ENCODE measurements at places on chromosomes 3 and 15.

DNA sequence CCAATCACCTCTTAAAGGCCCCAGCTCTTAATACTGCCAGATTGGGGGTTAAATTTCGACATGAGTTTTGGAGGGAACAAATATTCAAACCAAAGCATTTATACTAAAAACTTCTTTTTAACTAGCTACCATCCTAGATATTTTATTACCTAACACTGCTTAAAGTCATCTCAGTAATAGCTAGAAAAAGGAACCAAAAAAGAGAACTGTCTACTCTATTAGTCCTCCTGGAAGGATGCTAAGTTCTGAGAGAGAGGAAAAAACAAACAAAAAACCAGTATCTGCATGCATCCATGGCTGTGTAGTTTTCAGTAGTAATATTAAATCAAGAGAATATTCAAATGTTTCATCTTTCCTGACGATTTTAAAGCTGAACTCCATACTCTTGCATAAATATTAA, 5.8 kb downstream of the CPOX start:
- no peak for DNase-seq

DNA sequence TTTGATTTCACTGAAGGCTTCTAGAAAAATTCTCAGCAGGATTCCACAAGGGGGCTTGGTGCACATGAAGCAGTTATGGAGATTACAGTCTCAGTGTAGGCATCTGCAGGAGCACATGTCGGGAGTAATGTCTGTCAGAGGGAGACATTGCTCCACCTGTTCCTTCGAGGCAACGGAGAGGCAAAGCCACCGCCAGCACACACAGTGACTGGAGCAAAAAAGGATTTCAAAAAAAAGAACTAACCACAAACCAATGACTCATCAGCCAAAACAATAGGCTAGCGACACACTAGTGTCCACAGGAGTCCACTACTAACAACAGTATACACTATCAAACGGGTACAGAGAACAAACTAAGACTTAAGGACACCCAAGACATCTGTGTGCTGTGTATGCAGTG, 68.9 kb downstream of the NPTN start:
- DNase-seq: peak; percentile 6

DNA sequence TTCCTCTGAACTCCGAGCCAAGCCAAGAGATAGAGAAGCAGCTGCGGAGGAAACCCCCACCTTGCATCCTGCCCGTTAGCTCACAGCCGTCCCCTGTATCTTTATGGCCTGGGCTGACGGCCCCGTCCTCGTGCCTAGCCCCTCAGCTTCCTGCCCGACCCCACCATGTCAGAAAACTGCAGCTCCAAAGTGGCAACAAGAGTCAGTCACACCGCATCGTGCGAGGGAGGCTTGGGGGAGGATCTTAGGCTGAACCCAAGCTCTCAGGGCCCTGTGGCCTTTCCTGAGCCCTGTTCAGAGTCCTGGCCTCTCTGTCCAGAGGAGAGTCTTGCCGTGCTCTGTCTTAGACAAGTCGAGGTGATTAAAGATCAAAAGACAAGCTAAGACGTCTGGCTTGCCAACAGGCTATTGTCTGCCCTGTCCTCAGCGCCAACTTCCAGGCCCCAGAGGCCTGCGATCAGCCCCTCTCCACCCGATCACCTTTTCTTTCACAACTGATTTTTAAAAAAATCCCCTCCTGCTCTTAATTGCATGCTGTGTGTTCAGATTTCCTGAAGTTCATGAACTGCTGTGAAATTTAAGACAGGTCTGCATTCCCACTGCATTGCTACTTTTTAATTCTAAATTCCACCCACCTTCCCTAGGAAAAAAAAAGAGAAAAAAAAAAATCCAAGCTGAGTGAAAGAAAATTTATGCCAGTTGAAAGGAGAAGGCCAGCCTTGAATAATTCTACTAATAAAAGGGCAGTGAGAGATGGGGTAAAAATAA, 89.7 kb upstream of the WNT5A start:
- peak; percentile 8 for DNase-seq

- DNase-seq: no peak
Measured at GRCh38 chr3:115720983-115721382, 97.7 kb downstream of the GAP43 start.

GRCh38 chr15:44327578-44327977, 39.1 kb downstream of the GOLM2 start:
- no peak for DNase-seq

DNA sequence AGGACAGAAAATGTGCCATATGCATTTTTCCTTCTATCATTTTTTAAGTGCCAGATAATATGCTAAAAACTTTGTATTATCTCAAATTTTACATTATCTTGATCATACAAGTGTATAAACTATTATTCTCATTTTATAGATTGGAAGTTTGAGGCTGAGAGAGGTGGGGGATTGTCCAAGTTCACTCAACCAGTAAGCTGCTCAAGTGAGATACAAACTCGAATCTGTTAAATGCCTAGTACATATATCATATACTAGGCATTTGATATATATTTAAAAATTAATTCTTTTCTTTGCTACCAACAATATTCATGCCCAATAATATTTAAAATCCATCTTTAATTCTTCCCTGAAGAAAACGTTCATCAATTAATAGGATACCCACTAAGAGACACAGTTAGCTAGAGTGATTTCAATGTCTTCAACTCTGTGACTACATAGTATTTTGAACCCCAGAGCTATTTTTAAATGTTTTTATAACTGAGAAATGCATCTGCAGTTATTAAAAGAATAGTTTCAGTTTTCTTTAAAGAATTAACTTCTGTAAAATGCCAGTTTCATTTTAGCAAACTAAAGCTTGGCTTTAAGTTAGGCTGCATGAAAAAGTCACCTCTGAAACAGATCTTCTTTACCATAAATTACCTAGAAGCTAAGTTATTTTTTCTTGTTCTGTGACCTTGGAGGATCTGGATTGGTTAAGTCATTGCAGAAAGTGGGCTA, 40.4 kb downstream of the IQCB1 start:
- DNase-seq: no peak

GRCh38 chr15:37837276-37837675, 97.2 kb upstream of the TMCO5A start:
- no peak for DNase-seq

- DNase-seq: no peak
Measured at GRCh38 chr3:40381904-40382616, 4.9 kb upstream of the ENTPD3 start.

DNA sequence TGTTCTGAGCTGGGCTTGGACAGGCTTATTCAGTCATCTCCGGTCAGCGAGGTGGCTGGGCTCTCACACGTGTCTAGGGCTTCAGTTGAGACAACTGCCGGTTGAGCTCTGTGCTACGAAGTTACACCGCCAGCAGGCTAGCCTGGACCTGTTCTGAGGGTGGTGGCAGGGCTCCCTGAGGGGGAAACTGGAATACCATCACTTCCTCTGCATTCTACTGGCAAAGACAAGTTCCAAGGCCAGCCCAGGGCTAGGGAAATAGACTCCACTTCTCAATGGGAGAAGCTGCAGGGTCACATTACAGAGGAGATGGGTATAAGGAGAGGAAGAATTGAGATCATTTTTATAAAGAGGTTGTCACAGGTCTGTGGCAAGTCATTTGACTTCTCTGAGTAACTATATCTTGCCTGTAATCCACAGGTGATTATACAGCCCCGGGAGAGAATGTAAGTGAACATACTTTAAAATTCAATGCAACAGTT, 106.8 kb upstream of the IL12A start:
- peak; percentile 72 for DNase-seq

GRCh38 chr3:36488077-36488789, 107.9 kb downstream of the STAC start:
- DNase-seq: no peak

- DNase-seq: no peak
Measured at GRCh38 chr3:23455084-23455483, 252.0 kb downstream of the UBE2E2 start.

GRCh38 chr15:32738666-32739065, 20.9 kb downstream of the GREM1 start:
- DNase-seq: no peak

DNA sequence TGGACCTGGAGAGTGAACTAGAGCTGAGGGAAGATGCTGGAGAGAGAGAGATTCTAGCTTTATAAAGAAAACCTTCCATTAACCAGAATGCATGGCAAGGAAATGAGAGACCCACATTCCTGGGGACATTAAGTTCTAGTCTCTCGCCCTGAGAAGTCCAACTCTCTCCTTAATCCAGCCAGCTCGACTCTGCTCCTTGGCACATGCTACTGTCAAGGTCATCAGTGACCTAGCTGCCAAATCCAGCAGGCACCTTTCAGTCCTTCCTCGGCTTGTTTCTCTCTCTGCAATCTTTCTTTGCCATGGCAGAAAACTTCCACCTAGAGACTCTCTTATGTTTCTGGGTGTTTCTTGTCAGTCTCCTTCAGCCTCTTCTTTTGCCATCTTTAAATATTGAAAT, 40.3 kb downstream of the DGKG start:
- DNase-seq: no peak

DNA sequence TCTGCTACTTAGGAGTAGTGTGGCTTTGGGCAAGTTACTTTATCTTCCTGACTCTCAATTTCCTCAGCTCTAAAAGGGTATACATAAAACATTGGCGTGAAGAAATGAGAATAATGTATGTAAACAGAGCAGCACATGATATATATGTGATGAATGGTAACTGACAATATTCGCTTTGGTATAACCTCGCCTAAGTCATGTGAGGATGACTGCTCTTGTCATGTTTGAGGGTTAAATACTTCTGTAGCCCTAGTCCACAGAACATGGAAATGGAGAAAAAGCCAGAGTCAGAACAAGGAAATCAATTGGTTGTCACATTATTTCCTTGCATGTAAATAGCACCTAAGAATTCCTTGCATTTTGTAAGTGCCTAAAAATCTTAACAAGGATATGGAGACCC, 25.0 kb downstream of the CHP1 start:
- no peak for DNase-seq

GRCh38 chr15:65869954-65870871, 922 bp downstream of the RAB11A start:
- peak; percentile 81 for DNase-seq

DNA sequence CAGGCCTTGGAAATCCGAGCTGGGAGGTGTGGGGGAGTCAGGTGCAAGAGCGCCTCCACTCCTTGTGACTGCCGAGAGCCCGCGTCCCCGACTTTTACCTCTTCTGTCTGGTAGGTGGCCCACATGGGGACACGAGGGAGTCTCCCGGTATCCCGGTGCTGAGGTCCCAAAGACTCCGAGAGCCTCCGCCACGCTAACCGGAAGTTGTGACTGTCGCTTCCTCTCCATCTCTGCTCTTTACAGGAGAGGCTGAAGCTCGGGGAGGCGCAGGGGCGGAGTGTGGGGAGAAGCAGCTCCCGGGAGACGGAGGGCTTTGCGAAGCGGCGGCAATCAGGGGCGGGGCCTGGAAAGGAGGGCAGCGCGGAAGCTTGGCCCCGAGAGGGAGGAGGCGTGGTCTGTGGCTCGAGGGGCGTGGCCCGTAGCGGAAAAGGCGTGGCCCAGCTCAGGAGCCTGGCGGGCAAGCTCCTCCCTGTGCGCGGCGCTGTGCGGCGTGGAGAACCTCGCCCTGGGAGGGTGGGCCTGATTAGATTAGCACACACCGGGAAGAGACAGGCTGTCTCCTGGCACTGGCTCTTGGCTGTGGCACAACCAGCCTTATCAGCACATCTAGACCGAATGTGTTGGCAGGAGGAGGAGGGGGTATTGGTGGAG, 143.9 kb downstream of the GABRB3 start:
- peak; percentile 95 for DNase-seq

DNA sequence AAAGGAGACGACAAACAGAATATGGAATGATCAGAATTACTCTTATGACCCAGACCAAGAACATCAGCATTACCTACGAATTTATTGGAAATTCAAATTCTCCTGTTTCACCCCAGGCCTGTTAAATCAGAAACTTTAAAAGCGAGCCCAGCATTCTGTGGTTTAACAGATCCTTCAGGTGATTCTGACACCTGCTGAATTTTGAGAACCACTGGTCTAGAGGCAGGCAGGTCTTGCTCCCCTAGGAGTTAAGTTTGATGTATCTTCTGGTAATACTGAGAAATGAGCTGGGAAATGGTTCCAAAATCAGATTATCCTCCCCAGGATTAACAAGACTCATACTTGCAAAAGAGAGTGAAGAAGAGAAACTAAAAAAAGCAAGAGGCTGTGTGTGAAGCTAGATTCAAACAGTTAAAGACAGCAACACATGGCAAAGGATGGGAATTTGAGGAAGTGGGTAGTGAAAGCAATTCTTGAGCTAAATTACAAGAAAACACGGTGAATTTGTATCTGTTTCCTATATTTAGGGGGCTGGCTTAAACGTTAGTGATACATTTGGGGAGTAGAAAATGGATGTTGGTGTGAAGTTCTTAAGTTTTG, 66.0 kb downstream of the FLNB start:
- DNase-seq: no peak

GRCh38 chr15:95898761-95899160, 431.7 kb upstream of the NR2F2 start:
- no peak for DNase-seq

GRCh38 chr15:81529481-81529880, 155.5 kb upstream of the TMC3 start:
- DNase-seq: peak; percentile 8

GRCh38 chr15:68298882-68299381, 21.4 kb downstream of the FEM1B start:
- DNase-seq: no peak

GRCh38 chr15:41504751-41505492, 8.7 kb downstream of the LTK start:
- DNase-seq: no peak

DNA sequence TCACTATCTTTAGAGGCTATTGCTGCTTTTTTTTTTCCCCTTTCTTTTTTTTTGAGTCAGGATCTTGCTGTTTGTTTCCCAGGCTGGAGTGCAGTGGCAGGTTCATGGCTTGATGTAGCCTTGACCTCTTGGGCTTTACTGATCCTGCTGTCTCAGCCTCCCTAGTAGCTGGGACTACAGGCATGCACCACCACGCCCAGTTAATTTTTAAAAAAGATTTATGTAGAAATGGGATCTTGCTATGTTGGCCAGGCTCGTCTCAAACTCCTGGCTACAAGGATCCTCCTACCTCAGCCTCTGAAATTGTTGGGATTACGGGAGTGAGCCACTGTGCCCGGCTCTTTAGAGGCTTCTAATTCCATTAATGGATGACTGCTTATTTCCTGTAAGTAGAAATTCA, 15.1 kb downstream of the MGA start:
- DNase-seq: no peak

DNA sequence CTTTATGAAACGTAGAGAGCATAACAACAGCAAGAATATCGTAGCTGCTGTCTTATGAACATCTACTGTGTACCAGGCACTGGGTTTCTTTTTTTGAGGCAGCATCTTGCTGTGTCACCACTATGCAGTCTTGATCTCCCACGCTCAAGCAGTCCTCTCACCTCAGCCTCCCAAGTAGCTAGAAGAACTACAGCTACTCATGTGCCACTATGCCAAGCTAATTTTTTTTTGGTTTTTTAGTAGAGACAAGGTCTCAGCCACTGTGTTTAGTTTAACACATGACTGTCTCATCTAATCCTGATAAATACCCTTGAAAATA, 129.9 kb downstream of the VGLL4 start:
- DNase-seq: no peak
